ENCODE measurements at places on chromosomes 4 and X. TPM values are rescaled to one million over a fixed set of nuclear protein-coding genes. Genes with fewer than 3 reads are reported as not detected.

DNA sequence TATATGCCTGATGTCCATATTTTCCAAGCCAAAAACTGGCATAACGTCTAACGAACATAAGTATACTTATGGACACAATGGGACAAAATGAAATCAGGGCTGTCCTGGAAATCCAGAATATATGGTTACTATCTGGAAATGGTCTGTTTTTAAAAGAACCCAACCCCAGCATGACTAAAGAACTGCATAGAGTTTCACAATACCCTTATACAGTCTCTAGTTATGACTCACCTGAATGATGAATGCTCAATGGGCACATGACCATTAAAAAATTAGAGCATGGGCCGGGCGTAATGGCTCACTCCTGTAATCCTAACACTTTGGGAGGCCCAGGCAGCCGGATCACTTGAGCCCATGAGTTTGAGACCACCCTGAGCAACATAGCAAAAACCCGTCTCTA, 31.8 kb downstream of the AMMECR1 start:
- H3K27ac ChIP-seq = peak overlapping the region; percentile 95
- peak; percentile 21 for DNase-seq
- H3K36me3 ChIP-seq = no peaks in the 10 kb centered on the region
- no peak overlapping the region for H3K4me3 ChIP-seq

GRCh38 chrX:11666952-11667685, 1.4 kb upstream of the ARHGAP6 start:
- DNase-seq = no peak
- no peak overlapping the region for H3K4me3 ChIP-seq
- H3K36me3 ChIP-seq = no peaks in the 10 kb centered on the region
- H3K27ac ChIP-seq = no peak overlapping the region

DNA sequence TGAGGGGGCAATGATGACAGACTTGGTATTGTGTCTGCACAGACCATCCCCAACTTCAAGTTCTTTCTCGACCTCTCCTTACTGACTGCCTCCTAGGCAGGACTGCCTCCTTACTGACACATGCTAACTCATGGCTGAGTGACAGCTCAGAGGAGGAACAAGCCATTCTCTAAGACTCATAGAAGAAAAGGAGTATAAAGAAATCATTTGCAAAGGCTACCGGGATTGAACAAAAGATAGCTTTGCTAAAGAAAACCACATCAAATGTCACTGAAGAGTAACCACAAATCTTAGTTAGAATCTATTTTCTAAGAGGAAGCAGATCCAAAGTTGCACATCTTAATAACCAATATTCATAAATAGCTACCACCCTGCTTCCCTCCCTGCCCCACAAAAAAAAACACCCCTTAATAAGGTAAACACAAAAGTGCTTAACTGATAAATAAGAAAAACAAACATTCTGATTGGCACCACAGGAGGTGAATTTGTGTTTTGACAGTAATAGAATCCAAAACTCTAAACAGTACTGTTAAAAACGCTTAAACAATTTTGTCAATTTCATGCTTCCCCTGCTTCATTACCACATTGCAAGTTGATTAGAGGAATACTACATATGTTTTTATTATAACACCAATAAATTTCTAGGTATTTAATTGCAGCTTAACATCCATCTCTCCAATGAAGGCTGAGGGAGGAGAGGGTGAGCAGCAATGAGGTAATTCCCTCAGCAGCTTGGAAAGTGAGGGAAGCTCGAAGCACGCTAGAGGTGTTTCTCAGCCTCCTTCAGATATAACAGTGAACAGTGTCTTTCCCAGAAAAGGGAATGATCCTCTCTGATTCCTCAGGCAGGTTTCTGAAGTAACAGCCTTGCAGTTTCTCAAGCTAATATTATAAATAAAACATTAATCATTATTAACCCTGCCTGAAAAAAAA, 160.0 kb downstream of the HNRNPD start:
- H3K36me3 ChIP-seq = no peaks in the 10 kb centered on the region
- no peak overlapping the region for H3K4me3 ChIP-seq
- no peak overlapping the region for H3K27ac ChIP-seq
- H3K4me1 ChIP-seq = no peaks in the 10 kb centered on the region
- peaks cover 3% of the 10 kb centered on the region for H3K27me3 ChIP-seq
- DNase-seq = no peak

GRCh38 chr4:78667325-78667724, 108.8 kb upstream of the BMP2K start:
- H3K4me1 ChIP-seq = peaks cover 10% of the 10 kb centered on the region
- no peaks in the 10 kb centered on the region for H3K27me3 ChIP-seq
- no peaks in the 10 kb centered on the region for H3K36me3 ChIP-seq
- H3K27ac ChIP-seq = no peak overlapping the region

DNA sequence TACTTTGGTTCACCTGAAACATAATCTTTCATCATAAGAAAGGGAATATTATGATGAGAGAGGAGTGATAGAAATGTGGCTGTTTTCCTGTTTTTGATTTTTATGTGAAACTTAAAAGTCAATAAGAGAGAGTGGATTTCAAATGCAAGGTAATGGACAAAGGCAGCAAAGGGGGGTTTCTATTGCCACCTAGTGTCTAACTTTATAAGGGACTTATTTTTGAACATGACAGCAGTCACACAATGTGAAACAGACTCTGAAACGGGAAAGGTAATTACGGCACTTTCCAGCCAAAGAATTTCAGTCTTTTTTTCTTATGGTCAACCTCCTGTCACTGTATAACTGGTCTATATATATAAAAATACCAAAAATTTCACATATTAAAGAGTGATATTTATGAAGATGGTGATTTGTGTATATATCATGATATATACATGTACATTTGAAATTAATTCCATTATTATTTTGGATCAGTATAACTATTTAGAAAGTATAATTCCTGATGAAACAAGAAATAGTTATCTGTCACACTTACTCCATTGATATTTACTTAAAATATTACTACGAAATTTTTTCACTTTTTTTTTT, 127.1 kb downstream of the FBXO8 start:
- H3K36me3 ChIP-seq = no peaks in the 10 kb centered on the region
- H3K4me3 ChIP-seq = no peak overlapping the region
- H3K27ac ChIP-seq = no peak overlapping the region
- H3K27me3 ChIP-seq = peaks cover 5% of the 10 kb centered on the region
- no peak for DNase-seq

DNA sequence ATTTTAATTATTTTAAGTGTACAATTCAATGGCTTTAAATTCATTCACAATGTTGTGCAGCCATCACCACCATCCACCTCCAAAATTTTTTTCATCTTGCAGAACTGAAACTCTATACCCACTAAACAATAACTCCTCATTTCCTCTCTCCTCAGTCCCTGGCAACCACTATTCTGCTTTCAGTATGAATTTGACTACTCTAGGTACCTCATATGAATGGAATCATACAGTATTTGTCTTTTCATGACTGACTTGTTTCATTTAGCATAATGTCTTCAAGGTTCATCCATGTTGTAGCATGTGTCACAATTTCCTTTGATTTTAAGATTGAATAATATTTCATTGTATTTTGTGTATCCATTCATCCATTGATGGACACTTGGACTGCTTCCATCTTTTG, 46.9 kb downstream of the KIF4A start:
- no peak overlapping the region for H3K4me3 ChIP-seq
- DNase-seq = no peak
- no peaks in the 10 kb centered on the region for H3K27me3 ChIP-seq
- no peaks in the 10 kb centered on the region for H3K4me1 ChIP-seq
- no peak overlapping the region for H3K27ac ChIP-seq
- peaks cover 38% of the 10 kb centered on the region for H3K36me3 ChIP-seq

DNA sequence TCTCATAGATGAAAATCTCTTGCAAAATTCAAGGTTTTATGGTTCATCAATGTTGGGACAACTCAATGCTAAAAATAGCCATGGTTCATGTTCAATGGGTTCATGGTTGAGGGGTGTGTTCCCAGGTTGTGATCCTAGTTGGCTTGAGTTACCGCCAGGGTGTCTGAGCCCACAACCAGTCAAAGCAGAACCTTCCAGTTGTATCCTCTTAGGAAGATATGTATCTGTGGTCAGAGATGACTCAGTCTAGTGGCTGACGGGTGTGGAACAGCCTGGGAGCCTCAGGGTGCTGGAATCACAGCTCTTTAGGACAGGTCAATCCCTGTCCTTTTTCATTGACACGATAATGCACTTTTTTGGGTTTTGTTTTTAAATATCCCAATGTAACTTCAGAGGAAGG, 192.3 kb upstream of the NR3C2 start:
- H3K27ac ChIP-seq = no peak overlapping the region
- H3K27me3 ChIP-seq = no peaks in the 10 kb centered on the region
- no peaks in the 10 kb centered on the region for H3K36me3 ChIP-seq
- no peak for DNase-seq
- H3K4me3 ChIP-seq = no peak overlapping the region
- no peaks in the 10 kb centered on the region for H3K4me1 ChIP-seq

DNA sequence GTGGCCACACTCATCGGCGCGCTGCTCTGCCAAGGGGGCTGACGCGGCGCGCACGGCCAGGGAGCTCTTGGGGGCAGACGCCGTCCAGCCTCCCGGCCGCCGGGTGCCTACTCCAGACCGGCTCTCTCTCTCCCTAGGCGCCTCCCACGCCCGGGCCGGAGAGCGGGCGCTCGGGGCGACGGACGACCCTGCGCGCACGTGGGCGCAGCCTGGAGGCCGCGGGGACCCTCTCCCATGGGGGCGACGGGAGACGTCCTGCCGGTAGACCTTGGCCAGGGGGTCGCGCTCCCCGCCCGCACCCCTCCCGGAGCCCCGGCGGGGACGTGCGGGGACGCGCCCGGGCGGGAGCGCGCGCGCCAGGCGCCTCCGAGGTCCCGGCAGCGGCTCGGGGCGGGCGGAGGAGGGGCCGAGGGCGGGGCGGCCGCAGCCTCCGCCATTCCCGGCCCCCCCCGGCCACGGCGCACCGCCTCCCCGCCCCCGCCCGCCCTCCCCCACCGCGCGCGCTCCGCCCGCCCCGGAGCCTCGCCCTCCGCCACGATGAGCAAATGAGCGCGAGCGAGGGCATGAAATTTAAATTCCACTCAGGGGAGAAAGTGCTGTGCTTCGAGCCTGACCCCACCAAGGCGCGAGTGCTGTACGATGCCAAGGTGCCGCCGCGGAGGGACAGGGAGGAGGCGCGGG, at the start of gene MSL3:
TSS of gene MSL3 (plus strand) at position 519 of the 681 bp plus-strand sequence. CDS start at position 546, 27 bp downstream.
- peak within 1 kb of the TSS; percentile 84 for H3K4me3 ChIP-seq
- peaks cover 17% of the 10 kb centered on the region for H3K36me3 ChIP-seq
- H3K27ac ChIP-seq = peak within 1 kb of the TSS; percentile 91
- H3K27me3 ChIP-seq = no peaks in the 10 kb centered on the region

DNA sequence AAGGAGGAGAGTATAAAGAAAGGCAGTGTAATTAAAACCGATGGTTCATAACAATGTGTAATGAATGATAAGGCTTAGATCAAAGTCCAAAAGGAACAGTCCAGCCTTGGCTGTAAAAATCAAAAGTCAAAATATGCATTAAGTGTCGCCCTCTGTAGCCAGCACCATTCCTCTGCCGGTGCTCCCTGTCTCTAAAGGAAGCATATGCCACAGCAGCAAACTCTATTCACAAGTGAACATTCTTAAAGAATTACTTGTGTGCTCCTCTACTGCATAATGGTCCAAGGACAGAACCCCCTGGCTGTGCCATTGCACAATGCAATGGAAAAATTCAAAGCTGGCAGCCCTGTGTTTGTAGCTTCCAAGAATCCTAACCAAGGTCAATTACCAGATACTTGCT, 16.3 kb upstream of the MBNL3 start:
- no peaks in the 10 kb centered on the region for H3K36me3 ChIP-seq
- H3K27me3 ChIP-seq = no peaks in the 10 kb centered on the region
- H3K27ac ChIP-seq = no peak overlapping the region

DNA sequence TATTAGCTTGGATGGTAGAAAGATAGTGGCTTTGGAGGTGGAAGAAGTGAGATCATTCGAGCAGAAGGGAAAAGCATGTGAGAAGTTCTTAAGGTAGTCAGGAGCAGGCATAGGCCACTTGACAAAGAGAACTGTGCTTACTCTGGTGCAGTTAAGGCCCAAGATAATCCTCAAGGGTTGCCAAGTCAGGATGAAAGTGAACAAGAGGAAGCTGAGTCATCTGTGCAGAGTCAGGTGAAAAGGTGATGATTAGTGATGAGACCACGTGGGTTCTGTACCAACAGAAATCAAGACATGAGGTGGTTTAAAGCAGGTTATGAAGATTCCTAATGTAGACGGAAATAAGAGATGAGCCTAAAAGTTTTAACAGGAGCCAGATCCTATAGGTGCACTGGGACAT, 369.8 kb downstream of the DTHD1 start:
- no peaks in the 10 kb centered on the region for H3K4me1 ChIP-seq
- DNase-seq = no peak
- H3K27ac ChIP-seq = no peak overlapping the region
- H3K27me3 ChIP-seq = no peaks in the 10 kb centered on the region

DNA sequence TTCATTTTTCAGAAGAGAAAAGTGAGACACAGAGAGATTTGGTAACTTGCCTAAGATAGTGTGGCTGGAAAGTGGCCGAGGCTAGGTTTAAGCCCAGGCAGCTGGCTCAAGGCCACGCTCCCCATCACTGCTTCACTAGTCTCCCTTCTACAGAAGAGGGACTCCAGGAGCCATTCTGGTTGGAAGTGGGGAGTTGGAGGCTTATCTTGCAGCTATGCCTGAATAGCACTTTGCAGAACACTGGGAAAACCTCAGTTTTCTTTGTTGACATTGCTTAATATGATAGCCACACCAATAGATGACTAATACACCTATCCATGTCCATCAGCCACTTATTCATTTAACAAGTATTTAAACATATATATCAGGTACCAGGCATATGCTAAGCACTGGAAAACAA, 18.5 kb downstream of the LRRC66 start:
- H3K4me1 ChIP-seq = no peaks in the 10 kb centered on the region
- no peaks in the 10 kb centered on the region for H3K27me3 ChIP-seq
- H3K36me3 ChIP-seq = no peaks in the 10 kb centered on the region
- DNase-seq = no peak
- H3K4me3 ChIP-seq = no peak overlapping the region

DNA sequence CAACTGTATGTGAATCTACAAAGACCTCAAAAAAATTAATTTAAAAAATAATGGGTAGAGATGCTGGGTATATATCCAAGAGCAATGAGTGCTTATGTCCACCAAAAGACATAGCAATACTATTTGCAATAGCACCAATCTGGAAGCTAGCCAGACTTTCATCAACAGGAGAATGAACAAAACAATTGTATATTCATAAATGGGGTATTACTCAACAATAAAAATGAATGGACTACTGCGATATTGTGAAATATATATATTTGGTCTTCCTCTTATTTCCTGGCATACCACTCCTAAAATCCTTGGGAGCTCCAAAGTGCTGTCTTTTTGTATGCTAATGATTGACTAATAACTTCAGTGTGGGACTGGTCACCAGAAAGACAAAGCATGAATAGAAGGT, 77.5 kb downstream of the MSN start:
- no peaks in the 10 kb centered on the region for H3K4me1 ChIP-seq
- no peaks in the 10 kb centered on the region for H3K27me3 ChIP-seq
- H3K36me3 ChIP-seq = peaks cover 6% of the 10 kb centered on the region
- no peak for DNase-seq
- no peak overlapping the region for H3K27ac ChIP-seq

- no peaks in the 10 kb centered on the region for H3K27me3 ChIP-seq
- no peak for DNase-seq
- H3K36me3 ChIP-seq = 0 out of 2 replicates have a peak, but pooled peaks cover 3% of the 10 kb centered on the region
- peak overlapping the region; percentile 68 for H3K4me3 ChIP-seq
- peaks cover 15% of the 10 kb centered on the region for H3K4me1 ChIP-seq
Observed at GRCh38 chr4:98262431-98262830, 1.2 kb downstream of the RAP1GDS1 start.

GLUD2 gene
- total RNA-seq = 0.55 TPM

USP17L25 gene
- not detected for total RNA-seq

CXXC4 gene
- total RNA-seq = 0.56 TPM

NOX1 gene
- not detected for total RNA-seq

MAGEA2 gene
- total RNA-seq = not detected

MCF2 gene
- total RNA-seq = not detected

PRR32 gene
- total RNA-seq = not detected

GAGE12H gene
- not detected for total RNA-seq

SMARCAD1 gene
- total RNA-seq = 34.8 TPM

RTL9 gene
- total RNA-seq = 0.11 TPM

PITX2 gene
- 21.7 TPM for total RNA-seq

TEX13D gene
- not detected for total RNA-seq
